ENCODE measurements at places on chromosomes 5 and 9.

- DNase-seq = no peak
These were observed 88.0 kb upstream of the SLC12A2 start for GRCh38 chr5:127995556-127995955.

GRCh38 chr5:132050661-132051552 is 9.5 kb upstream of the IL3 start:
- DNase-seq = no peak

- DNase-seq = no peak
These were observed 2.7 kb downstream of the RABEPK start for GRCh38 chr9:125202846-125203618.

- DNase-seq = peak; percentile 28
These were observed 239.7 kb downstream of the MLLT3 start for GRCh38 chr9:20382460-20383071.

GRCh38 chr5:160092960-160093707 is 26.1 kb downstream of the PWWP2A start:
- DNase-seq = no peak

DNA sequence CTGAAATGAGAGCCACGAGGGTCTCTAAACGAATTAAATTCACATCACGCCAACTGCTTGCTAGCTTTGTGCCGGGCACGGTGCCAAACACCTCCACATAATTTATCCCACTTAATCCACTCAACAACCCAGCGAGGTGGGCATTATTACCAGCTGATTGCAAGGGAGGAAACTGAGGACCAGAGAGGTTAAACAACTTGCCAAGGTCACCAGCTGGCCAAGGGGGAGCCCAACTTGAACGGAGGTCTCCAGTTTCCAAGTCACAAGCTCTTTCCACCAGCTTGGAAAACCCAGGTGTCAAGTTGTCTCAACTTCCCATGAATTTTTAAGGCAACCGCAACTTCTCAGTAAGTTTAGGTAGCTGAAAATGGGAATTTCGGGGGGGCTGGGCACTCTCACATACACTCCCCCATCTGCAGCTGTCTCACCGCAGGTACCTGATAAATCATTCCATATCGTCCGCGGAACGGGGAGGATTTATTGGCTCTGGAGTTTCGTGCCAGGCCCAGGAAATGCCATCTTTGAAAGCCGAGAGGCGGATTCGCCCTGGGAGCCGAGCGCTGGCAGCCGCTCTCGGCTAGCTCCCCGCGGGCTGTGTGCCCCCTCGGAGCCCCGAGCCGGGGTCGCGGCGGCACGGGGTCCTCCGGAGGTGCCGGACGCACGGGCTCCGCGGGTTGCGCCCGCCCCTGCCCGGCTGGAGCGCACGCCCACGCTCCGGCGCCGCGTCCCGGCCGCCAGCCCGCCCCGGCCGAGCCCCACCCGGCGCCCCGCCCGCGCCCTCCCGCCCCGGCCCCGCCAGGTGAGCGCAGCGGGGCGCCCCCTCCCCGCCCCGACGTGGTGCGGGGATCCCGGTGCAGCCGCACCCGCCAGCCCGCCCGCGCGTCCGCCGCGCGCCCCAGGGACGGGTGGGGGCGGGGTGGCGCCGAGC is 617 bp downstream of the PTPN3 start:
- no peak for DNase-seq

DNA sequence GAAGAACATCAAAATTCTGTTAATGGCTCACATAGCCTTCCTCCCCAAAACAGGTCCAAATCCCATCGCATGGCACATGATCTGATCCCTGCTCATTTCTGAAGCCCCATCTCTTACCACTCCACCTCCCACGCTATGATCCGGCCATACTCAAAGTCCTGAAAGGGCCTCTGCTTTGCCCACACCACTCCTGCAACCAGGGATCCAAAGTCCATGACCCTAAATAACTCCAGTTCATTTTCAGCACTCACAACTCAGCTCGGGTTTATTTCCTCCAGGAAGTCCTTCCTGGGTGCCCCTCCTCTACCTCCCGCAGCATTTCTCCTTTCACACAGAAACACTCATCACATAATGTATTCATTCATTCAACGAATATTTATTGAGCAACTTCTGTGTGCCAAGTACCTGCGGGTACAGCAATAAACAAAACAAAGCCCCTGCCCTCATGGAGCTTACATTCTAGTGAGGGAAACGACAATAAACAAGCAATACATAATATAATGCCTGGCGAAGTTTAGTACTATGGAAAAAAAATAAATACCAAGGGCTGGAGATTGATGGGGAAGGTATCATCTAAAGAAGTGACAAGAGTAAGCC is 2.7 kb downstream of the TTLL11 start:
- no peak for DNase-seq

- DNase-seq = peak; percentile 39
These were observed 113.8 kb downstream of the ERCC6L2 start for GRCh38 chr9:95989297-95989696.

GRCh38 chr5:68548959-68549676 is 333.6 kb downstream of the PIK3R1 start:
- DNase-seq = no peak

DNA sequence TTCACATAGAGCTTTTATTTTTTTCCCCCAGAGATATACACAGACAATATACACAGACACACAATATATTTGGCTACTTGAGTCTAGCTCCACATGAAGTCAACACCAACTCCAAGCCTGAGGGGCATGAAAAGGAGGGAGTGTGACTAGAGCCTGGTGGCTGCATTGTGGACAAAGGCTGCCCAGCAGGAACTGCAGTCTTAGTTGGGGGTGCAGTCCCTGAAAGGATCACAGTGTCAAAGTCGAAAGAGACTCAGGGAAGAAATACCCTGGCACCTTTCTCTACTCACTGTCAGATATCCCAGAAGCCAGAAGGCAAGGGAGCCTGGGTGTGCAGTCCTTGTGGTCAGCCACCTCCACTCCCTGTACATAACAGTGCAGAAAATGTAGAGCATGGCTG is 231.6 kb upstream of the RPS23 start:
- no peak for DNase-seq

DNA sequence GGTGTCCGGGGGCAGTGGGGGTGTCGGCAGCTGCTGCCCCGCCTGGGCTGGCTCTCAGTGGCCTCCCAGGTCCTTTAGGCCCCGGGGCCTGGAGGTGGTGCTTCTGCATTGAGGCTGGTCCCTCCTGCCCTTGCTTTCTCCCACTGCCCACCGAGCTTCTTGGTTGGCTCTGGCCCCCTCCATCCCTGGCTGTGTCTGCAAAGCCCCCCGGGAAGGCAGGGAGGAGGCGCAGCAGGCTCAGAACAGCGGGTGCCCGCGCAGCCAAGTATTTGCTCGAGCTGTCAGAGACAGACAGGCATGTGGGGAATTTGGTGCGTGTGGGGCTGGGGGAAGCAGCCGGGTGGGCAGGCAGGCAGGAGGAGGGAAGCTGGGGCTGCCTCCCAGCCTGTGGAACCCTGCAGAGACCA is 11.5 kb downstream of the CXXC5 start:
- no peak for DNase-seq

DNA sequence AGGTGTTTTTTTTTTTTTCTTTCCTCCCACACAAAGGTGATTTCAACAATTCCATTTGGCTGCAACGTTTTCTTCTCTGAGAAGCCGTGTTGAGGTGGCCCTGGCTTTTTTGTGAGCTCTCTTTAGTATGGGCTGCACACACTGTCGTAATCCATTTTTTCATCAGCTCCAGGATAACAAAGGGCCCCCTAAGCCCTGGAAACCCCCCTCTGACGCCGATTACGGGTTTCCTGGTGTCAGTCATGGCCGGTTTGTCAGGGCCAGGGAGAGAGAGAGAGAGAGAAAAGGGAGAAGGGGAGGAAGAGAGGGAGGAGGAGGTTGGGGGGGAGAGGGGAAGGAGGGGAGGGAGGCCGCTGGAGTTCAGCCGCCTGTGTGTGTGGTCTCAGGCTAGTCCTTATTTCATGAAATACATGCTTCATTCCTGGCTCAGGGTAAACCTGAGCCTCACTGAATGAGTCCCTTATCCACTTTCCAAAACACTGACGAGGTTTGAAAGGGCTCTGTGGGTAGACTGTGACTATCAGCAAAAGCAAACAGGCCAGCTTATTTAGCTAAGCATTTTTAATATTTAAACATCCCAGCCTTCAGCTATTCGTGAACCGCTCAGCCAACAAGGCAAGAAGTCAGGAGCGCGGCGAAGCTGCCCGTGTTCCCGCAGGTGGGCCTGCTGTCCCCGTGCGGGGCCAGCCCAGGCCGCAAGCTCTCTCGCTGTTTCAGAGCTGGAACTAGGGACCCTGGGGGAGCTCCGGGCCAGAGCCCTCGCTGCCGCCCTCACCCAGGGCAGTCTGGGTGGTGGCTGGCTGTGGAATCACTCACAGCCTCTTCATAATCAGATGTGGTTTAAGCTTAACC is 172.8 kb downstream of the ERCC6L2 start:
- DNase-seq = no peak

DNA sequence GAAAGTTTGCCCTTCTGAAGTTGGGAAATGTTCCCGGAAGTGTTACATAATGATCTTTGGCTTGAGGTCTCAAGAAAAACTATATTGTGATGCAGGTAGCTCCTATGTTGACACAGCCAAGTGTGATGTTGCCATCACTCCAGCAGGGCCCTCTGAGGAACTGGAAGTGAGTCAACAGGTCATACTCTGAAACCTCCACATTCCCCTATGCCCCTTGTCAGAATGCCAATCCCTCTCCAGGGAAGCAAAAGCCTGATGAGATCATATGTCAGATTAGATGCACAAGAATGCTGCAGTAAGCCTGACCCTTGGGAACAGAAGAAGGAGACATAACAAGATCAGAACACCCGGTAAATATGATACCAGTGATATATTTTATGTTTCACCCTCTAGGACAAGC is 66.8 kb upstream of the ITGA2 start:
- DNase-seq = peak; percentile 45

DNA sequence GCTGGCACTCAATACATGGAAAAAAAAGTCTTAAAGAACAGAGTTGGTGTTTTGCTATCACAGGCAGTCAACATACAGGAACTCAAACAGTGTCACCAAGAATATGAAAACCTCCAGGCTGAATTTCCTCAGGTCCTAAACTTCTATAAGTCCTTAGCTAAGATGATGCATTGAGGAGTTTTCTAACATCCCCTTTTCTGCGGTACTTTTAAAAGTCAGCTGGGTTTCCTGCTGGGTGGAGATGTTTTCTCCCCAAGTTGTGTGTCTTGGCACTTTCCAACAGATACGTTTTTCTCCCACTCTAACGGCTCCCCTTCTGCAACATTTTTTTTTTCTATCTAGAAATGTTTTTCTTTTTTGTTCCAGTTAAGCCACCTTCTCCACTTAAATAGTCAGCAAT is 244.8 kb upstream of the HAPLN1 start:
- DNase-seq = no peak

DNA sequence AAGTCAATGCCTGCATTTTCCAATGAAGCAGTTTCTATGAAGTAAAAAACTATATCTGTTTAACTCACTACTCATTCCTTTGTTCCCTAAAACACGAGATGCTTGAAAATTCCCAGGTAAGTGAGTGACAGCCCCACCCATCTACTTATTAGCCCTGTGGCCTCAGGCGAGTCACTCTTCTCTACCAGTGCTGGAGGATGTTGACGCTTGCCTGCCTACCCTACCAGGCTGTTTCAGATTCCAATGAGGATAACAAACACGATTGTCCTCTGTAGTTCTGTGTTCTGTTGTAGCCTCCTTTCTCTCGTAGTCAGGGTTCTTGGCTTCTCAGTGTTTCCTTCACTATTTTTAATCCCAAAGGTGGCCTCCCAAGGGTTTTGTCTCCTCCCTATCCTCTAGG is 388.8 kb downstream of the KDM4C start:
- no peak for DNase-seq

DNA sequence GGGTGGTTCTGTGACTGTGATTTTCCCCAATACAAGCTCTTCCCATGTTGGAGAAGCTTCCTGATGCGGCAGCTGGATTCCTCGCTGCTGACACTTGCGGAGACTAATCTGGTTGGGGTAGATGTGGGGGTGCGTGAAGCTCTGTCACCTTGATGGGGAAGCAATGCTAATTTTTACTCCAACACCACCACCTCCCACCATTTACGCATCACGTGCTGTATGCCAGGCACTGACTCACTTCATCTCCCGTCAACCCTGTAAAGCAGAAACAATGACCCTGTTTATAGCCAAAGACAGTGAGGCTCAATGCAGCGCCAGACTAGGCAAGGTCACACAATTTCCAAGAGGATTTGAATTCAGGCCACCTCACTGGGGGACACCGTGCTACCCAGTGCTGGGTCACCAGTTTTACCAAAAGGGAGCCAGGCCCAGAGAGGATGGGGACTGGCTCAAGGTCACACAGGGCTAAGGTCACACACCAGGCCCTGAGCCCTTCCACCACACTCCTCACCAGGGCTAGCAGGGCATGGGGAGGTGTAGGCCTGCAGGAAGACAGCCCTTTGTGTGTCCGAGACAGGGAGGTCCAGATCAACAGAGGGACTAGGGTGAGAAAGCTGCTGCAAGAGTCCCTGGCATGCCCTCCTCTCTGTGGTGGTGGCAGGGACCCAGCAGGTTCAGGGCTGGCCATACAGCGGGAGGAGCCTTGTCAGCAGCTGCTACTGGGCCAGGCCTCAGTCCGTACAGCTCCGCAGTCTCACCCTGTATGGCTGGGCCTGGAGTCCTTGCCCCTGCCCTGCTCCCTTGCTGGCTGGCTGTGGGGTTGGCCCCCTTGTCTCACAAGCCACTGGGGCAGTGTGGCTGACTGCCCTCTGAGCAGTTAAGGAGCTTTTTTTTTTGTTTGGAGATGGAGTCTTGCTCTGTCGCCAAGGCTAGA is 3.3 kb downstream of the STKLD1 start:
- DNase-seq = no peak

GRCh38 chr9:34343090-34343489 is 13.7 kb downstream of the NUDT2 start:
- DNase-seq = no peak

- no peak for DNase-seq
These were observed 55.8 kb upstream of the CDH6 start for GRCh38 chr5:31137676-31138075.

- no peak for DNase-seq
These were observed 115.8 kb downstream of the COL5A1 start for GRCh38 chr9:134757216-134757975.

DNA sequence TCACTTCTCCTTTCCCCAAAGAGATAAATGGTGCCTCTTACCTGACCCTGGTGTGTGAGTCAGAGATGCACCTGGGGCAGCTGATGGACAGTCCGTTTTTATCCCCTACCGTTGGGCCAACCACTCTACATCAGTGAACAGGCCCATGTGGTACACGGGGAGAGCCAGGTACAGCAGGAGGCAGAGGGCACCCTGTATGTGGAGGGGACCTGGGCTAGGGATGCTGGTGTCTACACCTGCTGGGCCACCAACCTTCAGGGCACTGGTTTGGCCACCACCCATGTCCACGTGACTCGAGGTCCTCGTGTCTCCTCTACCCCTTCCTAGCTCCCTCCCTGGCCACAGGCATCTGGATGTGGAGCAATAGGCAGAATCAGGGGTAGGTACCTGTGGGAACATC is 22.7 kb upstream of the ANXA6 start:
- DNase-seq = no peak

GRCh38 chr5:1800472-1801221 is 560 bp upstream of the NDUFS6 start:
- DNase-seq = no peak

Measured in AG09309 (cell line).